ENCODE measurements at places on chromosomes 4 and X. TPM values are rescaled to one million over a fixed set of nuclear protein-coding genes. Genes with fewer than 3 reads are reported as not detected.

Gene CLCN4
- 5.1 TPM for total RNA-seq

Gene UBE2K
- 27.8 TPM for total RNA-seq

Gene PABPC4L
- 0.26 TPM for total RNA-seq

Gene TDO2
- total RNA-seq: 0.39 TPM

Gene NEK1
- total RNA-seq: 15.4 TPM

Gene USP26
- total RNA-seq: not detected

Gene SH2D1A
- total RNA-seq: not detected

Gene PAGE1
- not detected for total RNA-seq

Gene IL13RA2
- total RNA-seq: 102 TPM

Gene ADGRG2
- 0.07 TPM for total RNA-seq

Gene HAND2
- total RNA-seq: 5.4 TPM

Gene OTUD5
- 40.5 TPM for total RNA-seq

Gene MAPK10
- 8.8 TPM for total RNA-seq

Gene PF4V1
- 2.1 TPM for total RNA-seq

Gene LDB2
- total RNA-seq: 11.3 TPM

Gene TRAM1L1
- 1.8 TPM for total RNA-seq

Gene BEX1
- total RNA-seq: 8.7 TPM

Gene SYP
- 0.59 TPM for total RNA-seq

Gene DMP1
- total RNA-seq: not detected

Gene SLC10A4
- 0.07 TPM for total RNA-seq

Gene TCEAL7
- total RNA-seq: 31.7 TPM

Gene AWAT1
- total RNA-seq: not detected

Gene HSFX1
- 1.7 TPM for total RNA-seq

Gene ASB5
- 2.2 TPM for total RNA-seq

Gene ARHGAP36
- not detected for total RNA-seq

Gene GRPR
- not detected for total RNA-seq

Gene TKTL2
- total RNA-seq: not detected

Gene RBM46
- total RNA-seq: under 0.01 TPM

Gene PCYT1B
- 0.76 TPM for total RNA-seq

Gene PRDM5
- 8.2 TPM for total RNA-seq

Gene NAP1L2
- total RNA-seq: 1.3 TPM

Gene APLN
- 15.6 TPM for total RNA-seq

Gene DIPK2B
- under 0.01 TPM for total RNA-seq

Gene FGFR3
- 0.59 TPM for total RNA-seq

Data from smooth muscle cell of the pulmonary artery (primary cell).